ENCODE measurements at places on chromosomes 13 and 19. TPM values are rescaled to one million over a fixed set of nuclear protein-coding genes. Genes with fewer than 3 reads are reported as not detected.

- H3K36me3 ChIP-seq, result peaks cover 4% of the 10 kb centered on the region
- DNase-seq, result peak; percentile 21
- peak overlapping the region; percentile 91 for H3K4me3 ChIP-seq
These were observed 477 bp downstream of the LNX2 start for GRCh38 chr13:27619728-27620376.

DNA sequence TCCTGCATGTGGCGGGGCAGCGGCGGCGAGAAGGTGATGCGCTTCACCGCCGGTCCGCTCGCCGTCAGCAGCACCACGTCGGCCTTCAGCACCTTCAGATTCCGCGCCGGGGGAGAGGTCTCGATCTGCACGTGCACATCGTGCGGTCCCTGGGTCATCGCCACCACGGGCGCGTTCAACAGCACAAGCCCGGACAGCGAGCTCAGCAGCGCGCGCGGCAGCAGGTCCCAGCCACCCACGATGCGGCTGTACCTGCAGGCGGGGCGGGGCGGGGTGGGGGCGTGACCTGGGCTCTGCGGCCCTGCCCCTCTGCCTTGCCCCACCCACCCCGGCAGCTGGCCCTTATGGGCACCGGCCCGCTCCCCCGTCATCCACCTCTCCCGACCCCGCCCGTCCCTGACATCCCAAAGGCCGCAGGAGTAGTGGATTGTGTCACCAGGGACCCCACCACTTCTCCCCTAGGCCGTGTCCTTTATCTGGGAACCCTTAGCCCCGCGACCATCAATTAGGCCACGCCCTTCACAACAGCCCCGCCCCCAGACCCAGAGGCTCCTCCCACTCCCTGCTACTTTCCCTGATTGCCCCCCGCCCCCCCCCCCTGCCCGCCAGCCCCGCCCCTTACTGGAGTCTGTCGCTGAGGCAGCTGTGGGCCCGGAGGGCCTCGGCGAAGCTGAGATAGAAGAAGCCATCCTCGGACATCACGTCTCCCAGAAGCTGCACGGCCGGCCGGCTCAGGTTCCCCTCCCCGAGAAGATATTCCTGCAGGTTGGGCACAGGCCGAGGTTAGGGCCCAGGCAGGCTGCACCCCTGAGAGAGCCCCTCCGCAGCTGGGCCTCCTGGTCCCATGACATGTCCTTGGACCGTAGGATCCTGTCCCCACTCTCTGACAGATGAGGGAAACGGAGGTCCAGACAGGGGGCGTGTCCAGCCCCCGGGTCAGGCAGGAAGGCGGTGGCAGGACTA, 6.1 kb downstream of the IL4I1 start:
- H3K36me3 ChIP-seq, result peaks cover 3% of the 10 kb centered on the region
- H3K4me3 ChIP-seq, result peak overlapping the region; percentile 62
- no peaks in the 10 kb centered on the region for H3K4me1 ChIP-seq
- H3K27me3 ChIP-seq, result no peaks in the 10 kb centered on the region
- peak; percentile 44 for DNase-seq

The C19orf38 gene
- total RNA-seq, result 0.51 TPM

- H3K4me1 ChIP-seq, result no peaks in the 10 kb centered on the region
- no peak for DNase-seq
- no peak overlapping the region for H3K27ac ChIP-seq
- H3K4me3 ChIP-seq, result no peak overlapping the region
- H3K36me3 ChIP-seq, result no peaks in the 10 kb centered on the region
These were observed 53.1 kb downstream of the MICU2 start for GRCh38 chr13:21550918-21551317.

GRCh38 chr19:10670876-10671804, 17.0 kb downstream of the ILF3 start:
- H3K4me1 ChIP-seq, result peaks cover 3% of the 10 kb centered on the region
- H3K4me3 ChIP-seq, result no peak overlapping the region
- H3K27me3 ChIP-seq, result no peaks in the 10 kb centered on the region
- H3K36me3 ChIP-seq, result peaks cover 60% of the 10 kb centered on the region
- DNase-seq, result no peak

- no peak overlapping the region for H3K27ac ChIP-seq
- H3K4me1 ChIP-seq, result no peaks in the 10 kb centered on the region
- no peak for DNase-seq
- H3K36me3 ChIP-seq, result no peaks in the 10 kb centered on the region
These were observed 75.6 kb downstream of the SPRY2 start for GRCh38 chr13:80265348-80265747.

GRCh38 chr19:38385804-38386257, 2.0 kb downstream of the GGN start:
- H3K36me3 ChIP-seq, result peaks cover 34% of the 10 kb centered on the region
- H3K27ac ChIP-seq, result no peak overlapping the region
- DNase-seq, result no peak
- no peak overlapping the region for H3K4me3 ChIP-seq
- H3K27me3 ChIP-seq, result no peaks in the 10 kb centered on the region

- H3K27ac ChIP-seq, result no peak overlapping the region
- H3K4me3 ChIP-seq, result no peak overlapping the region
- no peak for DNase-seq
- H3K27me3 ChIP-seq, result peaks cover 60% of the 10 kb centered on the region
- H3K36me3 ChIP-seq, result no peaks in the 10 kb centered on the region
- peaks cover 20% of the 10 kb centered on the region for H3K4me1 ChIP-seq
These were observed 1.2 kb downstream of the PRKCG start for GRCh38 chr19:53883231-53883661.

The PNKP gene
- total RNA-seq, result 169 TPM

DNA sequence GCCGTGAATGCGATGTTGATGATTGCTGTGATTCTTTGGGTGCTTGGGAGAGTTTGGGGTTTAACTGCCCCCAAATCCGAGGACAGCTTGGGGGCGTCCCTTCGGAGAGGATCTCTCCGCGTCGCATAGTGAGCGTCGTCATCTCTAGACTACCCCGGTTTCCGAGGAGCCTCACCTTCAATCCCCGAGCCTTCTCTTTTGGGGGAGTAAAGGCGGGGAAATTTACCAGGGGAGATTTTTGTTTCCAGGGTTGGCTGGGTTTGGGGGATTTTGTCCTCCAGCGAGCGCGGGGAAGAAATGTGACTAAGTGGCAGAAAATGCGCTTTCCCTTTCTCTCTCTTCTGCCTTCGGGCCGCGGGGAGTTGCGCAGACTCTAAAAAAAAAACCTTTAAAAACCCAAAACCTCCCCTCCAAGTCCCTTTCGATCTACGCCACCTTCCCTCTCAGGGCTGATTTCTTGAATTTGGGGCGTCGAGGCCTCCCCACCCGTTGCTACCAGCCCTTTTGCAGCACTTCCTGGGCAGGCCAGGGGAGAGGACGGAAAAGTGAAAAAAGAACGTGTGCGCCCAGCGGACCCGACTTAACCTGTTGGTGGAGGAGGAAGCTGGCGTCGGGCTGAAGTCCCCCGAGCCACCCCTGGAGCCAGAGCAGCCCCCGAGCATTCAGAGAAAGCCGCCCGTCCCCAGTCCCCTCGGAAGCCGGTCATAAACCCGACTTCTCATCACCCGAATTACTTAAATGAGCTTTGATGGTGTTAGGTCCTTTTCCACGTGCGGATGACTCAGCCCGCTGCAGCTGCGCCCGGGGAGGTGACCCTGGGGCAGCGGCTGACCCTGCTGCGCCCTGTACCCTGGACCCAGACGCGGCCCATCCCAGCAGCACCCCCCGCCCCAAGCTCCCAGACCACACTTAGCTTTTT, 17.7 kb downstream of the NFIX start:
- no peak for DNase-seq
- H3K4me3 ChIP-seq, result peak overlapping the region; percentile 34
- no peak overlapping the region for H3K27ac ChIP-seq
- H3K27me3 ChIP-seq, result peaks cover 22% of the 10 kb centered on the region

- H3K4me1 ChIP-seq, result peaks cover 5% of the 10 kb centered on the region
- H3K36me3 ChIP-seq, result no peaks in the 10 kb centered on the region
- peak; percentile 48 for DNase-seq
- H3K27ac ChIP-seq, result peak overlapping the region; percentile 81
- no peaks in the 10 kb centered on the region for H3K27me3 ChIP-seq
These were observed 30.1 kb downstream of the WDFY2 start for GRCh38 chr13:51614350-51614786.

- peak; percentile 54 for DNase-seq
- no peaks in the 10 kb centered on the region for H3K27me3 ChIP-seq
- H3K36me3 ChIP-seq, result no peaks in the 10 kb centered on the region
- no peak overlapping the region for H3K27ac ChIP-seq
- H3K4me1 ChIP-seq, result no peaks in the 10 kb centered on the region
These were observed 43.1 kb downstream of the CEBPG start for GRCh38 chr19:33416307-33417215.

DNA sequence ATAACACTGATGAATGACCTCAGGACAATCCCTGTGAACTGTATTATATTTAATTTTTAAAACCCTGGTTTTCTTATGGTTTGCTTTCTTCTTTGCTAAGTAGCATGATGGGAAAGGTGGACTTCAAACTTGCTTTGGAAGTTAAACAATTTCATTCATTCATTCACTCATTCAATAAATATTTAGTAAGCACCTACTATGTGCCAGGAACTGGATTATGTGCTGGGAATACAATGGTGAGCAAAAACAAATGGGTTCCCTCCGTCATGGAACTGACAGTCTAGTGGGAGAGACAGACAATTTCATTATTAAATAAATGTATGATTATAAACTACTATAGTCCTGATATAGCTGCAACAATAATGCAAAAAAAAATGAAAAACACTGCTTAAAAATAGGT, 70.3 kb downstream of the USP12 start:
- H3K4me3 ChIP-seq, result no peak overlapping the region
- peaks cover 26% of the 10 kb centered on the region for H3K36me3 ChIP-seq

The NLRP4 gene
- total RNA-seq, result not detected

- peaks cover 16% of the 10 kb centered on the region for H3K36me3 ChIP-seq
- H3K27ac ChIP-seq, result no peak overlapping the region
- H3K4me3 ChIP-seq, result no peak overlapping the region
- no peak for DNase-seq
These were observed 16.0 kb downstream of the ZNF100 start for GRCh38 chr19:21751384-21751783.

GRCh38 chr19:1567848-1568227, 287 bp downstream of the MEX3D start:
- no peak overlapping the region for H3K27ac ChIP-seq
- H3K4me3 ChIP-seq, result no peak overlapping the region
- no peaks in the 10 kb centered on the region for H3K36me3 ChIP-seq

DNA sequence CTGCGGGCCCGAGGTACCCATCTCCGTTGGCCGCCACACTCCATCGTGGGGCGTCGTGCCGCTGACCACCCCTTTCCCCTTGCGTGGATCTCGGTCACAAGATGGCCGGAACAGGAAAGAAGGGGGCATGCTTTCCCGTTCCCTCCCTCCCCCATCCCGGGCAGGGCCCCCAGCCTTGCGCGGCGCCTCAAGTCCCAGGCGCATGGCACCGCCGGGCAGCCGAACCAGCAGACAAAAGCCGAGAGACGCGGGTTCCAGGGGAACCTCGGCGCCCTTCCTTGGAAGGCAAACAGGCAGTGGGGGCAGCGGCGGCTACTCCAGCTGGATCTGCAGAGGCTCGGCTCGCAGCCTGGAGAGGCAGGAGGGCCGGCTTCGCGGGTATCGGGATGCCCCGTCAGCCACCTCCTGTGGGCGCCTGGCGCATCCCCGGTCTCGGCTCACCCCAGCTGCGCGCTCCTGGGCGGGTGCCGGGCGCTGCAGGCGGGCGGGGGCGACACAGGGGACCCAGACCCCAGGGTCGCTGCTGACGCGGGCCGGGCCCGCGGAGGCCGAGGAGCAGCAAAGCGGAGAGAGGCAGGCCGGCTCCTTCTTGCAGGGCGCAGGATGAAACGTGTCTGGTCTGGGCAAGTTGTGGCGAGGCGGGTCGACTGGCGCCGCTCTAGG, 439 bp downstream of the DZIP1 start:
- peaks cover 15% of the 10 kb centered on the region for H3K4me1 ChIP-seq
- H3K36me3 ChIP-seq, result no peaks in the 10 kb centered on the region
- no peak for DNase-seq
- peaks cover 33% of the 10 kb centered on the region for H3K27me3 ChIP-seq
- no peak overlapping the region for H3K4me3 ChIP-seq
- H3K27ac ChIP-seq, result no peak overlapping the region

DNA sequence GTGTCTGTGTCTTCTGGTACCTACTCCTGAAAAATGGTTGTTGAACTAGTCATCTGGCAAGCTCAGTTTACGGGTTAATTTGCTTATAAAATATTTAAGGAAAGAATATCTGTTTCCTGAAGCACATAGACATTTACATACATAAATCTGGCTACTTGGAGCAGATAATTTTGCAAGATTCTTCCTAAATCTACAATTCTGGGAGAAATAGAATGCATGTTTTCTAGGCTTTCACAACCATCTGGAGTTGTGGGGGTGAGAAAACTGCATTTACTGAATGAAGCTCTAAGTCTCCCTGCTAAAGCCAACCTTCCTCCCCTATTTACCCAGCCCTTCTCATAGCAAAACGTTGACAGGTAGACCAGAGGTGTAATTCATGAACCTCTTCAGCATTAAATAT, 393.7 kb upstream of the ARGLU1 start:
- no peaks in the 10 kb centered on the region for H3K36me3 ChIP-seq
- DNase-seq, result no peak
- H3K4me1 ChIP-seq, result no peaks in the 10 kb centered on the region
- no peak overlapping the region for H3K27ac ChIP-seq
- H3K4me3 ChIP-seq, result no peak overlapping the region

- peaks cover 8% of the 10 kb centered on the region for H3K4me1 ChIP-seq
- no peak for DNase-seq
- H3K27ac ChIP-seq, result no peak overlapping the region
- no peak overlapping the region for H3K4me3 ChIP-seq
- peaks cover 30% of the 10 kb centered on the region for H3K27me3 ChIP-seq
These were observed 13.2 kb upstream of the PAK4 start for GRCh38 chr19:39112338-39112890.

GRCh38 chr13:41315443-41316047, 4.5 kb downstream of the NAA16 start:
- H3K27ac ChIP-seq, result peak overlapping the region; percentile 33
- H3K4me3 ChIP-seq, result no peak overlapping the region
- H3K36me3 ChIP-seq, result no peaks in the 10 kb centered on the region
- no peak for DNase-seq

The ADM5 gene
- total RNA-seq, result 4.6 TPM

- no peaks in the 10 kb centered on the region for H3K27me3 ChIP-seq
- DNase-seq, result no peak
- H3K4me1 ChIP-seq, result no peaks in the 10 kb centered on the region
- H3K27ac ChIP-seq, result no peak overlapping the region
- peaks cover 11% of the 10 kb centered on the region for H3K36me3 ChIP-seq
These were observed 54.7 kb downstream of the NFIC start for GRCh38 chr19:3420909-3421619.

The CAMSAP3 gene
- total RNA-seq, result 1.3 TPM

The ZC3H13 gene
- total RNA-seq, result 46.5 TPM

The LPAR6 gene
- 74.2 TPM for total RNA-seq

The EVI5L gene
- total RNA-seq, result 13.7 TPM

The CEACAM7 gene
- total RNA-seq, result not detected

DNA sequence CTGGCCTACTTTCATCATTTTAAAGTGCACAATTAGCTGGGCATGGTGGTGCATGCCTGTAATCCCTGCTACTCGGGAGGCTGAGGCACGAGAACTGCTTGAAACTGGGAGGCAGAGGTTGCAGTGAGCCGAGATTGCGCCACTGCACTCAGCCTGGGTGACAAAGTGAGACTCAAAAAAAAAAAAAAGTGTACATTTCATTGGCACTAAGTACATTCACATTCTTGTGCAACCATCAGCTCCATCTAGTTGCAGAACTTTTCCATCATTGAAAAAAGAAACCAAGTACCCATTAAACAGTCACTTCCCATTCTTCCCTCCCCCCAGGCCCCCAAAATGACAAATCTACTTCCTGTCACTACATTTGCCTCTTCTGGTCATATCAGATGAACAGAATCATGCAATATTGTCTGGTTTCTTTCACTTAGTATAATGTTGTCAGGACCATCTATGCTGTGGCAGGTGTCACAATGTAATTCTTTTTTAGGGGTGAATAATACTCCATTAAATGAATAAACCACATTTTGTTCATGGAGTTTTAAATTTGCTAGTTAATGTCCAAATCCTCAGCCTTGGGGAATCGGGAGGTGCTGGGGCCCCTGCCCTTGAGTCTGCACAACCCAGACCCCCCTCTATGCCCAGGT, 7.4 kb upstream of the SIGLEC11 start:
- no peaks in the 10 kb centered on the region for H3K4me1 ChIP-seq
- no peak overlapping the region for H3K27ac ChIP-seq

Data from T-cell (primary cell).